ENCODE measurements at places on chromosomes 16 and 17.
A peak's percentile ranks its signal among the peaks of the same experiment; 100 is the strongest.

DNA sequence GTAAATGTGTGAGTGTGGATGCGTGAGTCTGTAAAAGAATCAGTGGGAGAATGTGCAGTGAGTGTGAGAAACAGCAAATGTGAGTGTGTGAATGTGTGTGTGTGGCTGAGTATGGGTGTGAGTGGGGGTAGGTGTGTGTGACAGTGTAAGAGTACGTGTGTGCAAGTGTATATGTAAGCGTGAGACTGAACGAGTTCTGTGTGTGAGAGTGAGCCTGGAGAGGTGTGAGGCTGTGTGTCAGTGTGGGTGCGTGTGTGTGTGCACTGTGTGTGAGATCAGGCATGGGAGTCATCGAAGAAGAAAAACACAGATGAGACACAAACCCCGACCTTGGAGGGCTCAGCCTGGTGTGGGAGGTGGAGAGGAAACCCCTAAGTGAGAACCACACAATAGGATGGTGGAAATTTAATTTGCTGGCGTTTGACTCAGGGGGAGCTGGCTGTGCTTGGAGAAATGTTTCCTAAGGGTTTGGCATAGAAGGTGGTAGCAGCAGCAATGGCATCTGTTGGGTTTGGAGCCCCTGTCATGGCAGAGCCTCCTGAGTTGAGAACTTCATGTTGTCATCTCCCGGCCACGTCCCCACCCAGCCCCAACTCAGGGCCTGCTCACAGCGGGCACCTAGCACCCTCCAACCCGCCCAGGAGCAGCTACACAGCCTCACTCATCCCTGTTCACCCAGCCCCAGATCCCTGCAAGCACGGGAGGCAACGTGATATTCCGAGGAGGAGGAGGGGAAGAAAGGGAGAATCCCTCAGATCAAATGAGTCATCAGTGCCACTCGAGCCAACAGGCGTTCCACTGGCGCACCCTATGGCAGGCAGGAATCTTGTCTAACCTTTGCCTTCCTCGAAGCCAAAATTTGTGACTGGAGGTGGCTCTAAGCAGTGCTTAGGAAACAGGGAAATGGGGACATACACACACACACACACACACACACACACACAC is 14.3 kb upstream of the NUBP1 start:
- DNase-seq: peak; percentile 71

DNA sequence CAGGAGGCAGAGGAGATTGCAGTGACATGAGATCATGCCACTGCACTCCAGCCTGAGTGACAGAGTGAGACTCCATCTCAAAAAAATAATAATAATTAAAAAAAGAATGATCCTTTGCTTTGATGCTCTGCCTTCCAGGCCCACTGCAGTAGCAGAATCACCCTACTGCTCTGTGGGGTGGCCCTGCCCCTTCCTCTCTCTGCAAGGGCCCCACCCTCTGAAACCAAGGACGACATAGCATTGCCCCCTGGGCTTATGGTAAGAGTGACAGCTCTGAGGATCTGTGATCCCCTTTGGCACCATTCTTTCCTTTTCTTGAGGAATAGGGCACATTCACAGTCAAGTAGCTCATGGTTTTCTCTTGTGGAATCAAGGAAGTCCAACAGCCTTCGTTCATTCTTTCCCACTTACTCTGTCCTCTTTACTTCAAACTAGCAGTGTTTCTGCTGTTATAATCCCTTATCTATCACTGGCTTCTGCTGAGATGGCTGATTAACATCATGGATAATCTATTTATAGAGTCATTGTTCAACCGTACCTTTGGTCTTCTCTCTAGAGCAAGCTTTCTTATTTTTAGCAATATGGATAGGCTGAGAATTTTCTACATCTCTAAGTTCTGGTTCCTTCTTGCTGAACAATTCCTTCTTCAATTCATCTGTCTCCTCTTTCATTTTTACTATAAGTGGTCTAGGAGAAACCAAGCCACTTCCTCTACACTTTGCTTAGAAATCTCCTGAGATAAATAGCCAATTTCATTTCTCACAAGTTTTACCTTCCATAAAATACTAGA is 14.1 kb downstream of the RAD51C start:
- no peak for DNase-seq

DNA sequence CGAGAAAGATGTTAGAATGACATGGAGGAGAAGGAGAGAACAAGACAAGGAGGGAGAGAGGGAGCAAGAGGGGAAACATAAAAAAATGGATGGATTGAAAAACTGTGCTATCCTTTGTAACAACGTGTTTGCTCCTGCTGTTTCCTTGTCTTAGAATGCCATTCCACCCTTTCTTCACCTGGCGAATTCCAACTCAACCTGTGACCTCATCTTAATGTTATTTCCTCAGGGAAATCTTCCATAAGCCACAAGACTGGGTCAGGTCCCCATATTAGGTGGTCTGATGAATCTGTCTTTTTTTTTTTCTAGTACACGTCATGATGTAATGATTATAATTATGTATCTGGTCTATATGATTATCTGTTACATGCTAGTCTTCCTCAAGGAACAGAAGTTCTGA is 195.0 kb upstream of the MAF start:
- no peak for DNase-seq

- peak; percentile 42 for DNase-seq
Measured at GRCh38 chr17:76797241-76797840, 59.4 kb downstream of the MFSD11 start.

GRCh38 chr17:7046127-7046724 is 2.3 kb upstream of the SLC16A11 start:
- DNase-seq: no peak

DNA sequence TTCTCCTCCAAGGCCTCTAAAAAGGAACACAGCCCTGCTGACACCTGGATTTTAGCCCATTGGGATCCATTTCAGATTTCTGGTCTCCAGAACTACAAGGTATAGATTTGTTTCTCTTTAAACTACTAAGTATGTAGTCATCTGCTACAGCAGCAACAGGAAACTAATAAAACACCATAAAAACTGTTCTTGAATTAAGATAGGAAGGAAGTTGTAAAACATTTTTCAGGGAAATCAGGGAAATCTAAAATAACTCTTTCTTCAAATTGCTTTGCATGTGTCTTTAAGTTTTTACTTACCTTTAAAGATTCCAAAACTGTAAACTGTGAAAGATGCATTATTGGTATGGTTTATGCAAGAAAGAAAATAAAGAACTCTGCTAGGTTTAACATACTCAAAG is 407.0 kb upstream of the TOM1L1 start:
- DNase-seq: no peak

- no peak for DNase-seq
Measured at GRCh38 chr16:49521734-49522325, 148.2 kb downstream of the C16orf78 start.

GRCh38 chr16:88965411-88965810 is 11.6 kb downstream of the CBFA2T3 start:
- DNase-seq: no peak

GRCh38 chr17:28740406-28741357 is 3.1 kb upstream of the TRAF4 start:
- DNase-seq: no peak

- no peak for DNase-seq
Measured at GRCh38 chr16:9061358-9061813, 30.1 kb upstream of the HAPSTR1 start.

DNA sequence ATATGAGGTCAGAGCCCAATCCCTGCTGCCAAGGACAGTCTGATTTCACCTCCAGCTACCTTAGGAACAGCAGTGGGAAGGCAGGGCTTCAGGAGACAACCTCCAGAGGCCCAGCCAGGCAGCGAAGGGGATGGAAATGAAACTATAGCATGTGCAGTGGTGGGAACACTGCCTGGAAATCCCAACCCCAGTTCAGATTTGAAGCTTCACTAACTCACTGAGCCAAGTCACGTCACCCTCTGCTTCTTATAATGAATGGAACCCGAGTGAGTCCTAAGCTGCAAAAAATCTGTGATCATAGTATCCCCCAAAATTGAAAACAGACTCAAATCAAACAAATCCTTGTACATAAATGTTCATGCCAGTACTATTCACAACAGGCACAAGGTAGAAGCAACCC is 36.0 kb upstream of the SLC39A11 start:
- DNase-seq: no peak

GRCh38 chr16:20901436-20902112 is 1.0 kb downstream of the LYRM1 start:
- no peak for DNase-seq

DNA sequence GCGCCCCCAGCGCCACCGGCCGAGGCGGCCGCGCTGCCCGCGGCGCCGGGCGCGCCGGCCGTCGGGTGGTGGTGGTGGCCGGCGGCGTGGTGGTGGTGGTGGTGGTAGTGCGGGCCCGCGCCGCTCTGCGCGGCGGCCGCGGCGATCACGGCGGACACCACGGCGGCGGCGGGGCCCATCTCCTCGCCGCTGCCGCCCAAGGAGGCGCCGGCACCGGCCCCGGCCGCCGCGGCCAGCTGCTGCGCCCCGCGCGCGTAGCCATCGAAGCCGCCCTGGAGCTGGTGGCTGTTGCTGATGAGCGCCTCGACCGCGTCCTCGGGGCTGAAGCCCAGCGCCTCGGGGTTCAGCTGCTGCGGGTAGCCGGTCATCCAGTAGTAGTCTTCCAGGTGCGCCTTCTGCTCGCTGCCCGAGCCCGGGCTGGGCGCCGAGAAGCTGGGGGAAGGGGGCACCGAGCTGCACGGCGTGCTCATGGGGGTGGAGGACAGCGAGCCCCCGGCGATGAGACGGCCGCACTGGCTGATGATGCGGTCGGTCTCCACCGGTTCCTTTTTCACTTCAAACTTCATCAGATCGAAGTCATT is 1.2 kb downstream of the MAF start:
- no peak for DNase-seq

DNA sequence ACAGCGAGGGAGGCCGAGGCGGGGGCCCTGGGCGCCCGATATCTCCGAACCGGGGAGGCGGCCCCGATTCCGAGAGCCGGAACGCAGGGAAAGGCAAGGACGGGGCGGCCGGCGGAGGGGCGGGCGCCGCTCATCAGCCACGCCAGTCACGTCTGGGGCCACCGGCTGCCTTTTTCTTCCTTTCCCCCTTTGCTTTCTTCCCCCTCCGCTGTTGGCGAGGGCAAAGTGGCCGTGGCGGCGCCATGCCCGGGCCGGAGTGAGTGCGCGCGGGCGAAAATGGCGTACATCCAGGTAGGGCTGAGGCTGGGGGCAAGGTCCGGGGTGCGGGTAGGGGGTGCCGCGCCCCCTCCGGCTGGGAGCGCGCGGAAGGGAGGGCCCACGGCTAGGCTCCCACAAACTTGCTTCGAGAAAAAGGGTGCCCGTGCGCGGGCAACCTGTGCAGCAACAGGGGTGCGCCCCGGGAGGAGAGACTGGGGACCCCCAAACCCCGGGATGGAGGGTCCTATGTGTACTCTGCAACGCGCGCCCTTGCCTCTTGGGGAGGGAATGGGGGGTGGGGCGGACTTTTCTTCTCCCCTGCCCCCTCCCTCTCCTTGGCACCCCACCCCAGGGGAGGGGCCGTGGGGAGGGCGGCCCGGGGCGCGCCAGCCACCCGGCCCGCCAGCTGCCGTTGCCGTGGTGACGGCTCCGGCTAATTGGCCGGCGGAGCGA is 486 bp downstream of the SYT17 start:
- DNase-seq: no peak

DNA sequence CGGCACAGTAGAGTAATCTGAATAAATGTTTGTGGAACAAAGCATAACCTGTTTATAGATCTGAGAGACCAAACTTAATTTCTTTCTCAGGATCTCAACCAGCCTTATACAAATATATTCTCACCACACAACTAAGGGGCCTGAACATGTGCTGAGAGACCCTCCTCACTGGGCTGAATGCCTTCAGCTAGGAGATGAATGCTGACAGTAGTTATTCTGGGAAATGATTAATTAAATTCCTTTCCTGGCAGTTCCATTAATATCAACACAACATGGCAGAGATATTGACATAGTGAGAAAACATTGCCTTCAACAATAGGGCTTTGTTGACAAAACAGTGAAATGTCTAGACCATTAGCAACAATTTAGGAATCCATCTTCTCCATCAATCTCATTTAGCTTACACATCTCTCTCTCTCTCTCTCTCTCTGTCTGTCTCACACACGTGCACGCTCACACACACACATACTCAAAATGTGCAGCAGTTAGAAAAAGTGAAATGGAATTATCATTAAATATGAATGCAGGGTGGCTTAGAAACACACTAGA is 780.8 kb upstream of the CDH8 start:
- DNase-seq: no peak

DNA sequence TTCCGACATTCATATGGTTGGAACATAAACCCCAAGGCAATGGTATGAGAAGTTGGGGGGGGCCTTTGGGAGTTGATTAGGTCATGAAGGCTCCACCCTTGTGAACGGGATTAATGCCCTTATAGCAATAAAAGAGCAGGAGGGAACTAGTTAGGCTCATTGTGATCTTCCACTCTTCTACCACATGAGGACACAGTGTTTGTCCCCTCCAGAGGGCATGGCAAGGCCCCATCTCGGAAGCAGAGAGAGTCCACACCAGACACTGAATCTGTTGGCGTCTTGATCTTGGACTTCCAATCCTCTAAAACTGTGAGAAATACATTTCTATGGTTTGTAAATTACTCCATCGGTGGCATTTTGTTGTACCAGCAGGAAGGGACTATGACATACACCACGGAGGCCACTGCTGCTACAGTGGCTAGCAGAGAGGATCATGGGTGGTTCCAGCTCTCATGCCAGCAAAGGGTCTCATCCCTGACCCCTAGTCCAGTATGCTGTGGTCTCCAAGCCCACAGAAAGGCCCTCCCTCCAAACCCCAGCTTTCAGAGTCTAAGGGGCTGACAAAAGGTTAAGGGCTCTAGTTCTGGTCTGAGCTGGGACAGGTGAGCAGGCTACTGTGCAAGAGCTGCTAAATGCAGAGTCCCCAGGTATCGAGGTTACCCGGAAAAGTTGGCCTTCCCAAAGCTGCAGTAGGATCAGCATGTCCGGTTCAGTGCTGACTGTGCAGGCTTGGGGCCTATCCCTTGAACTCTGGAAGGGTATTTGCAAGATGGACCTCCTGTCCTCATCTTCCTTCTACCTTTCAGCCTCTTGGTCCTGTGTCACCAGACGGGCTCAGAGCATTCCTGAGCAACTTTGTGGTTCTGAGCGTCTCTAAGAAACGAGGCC is 12.2 kb downstream of the CCR7 start:
- no peak for DNase-seq

DNA sequence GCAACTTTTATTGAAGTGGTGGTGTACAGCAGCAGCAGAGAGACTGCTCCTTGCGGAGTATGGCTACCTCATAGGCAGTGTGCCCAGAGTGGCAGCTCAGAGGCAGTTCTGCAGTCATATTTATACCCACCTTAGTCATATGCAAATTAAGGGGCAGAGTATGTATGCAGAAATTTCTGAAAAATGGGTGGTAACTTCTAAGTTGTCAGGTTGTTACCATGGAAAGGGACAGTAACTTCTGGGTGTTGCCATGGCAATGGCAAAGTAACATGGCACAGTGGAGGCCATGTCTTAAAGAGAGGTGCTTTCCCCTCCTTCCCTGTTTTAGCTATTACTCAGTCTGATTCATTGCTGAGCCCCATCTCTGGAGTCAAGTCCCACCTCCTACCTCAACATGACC is 53.4 kb downstream of the MEOX1 start:
- peak; percentile 71 for DNase-seq
